Right lung (tissue), 10 donors: ENCODE measurements at places on chromosomes 1 and 21. TPM values are rescaled to one million over a fixed set of nuclear protein-coding genes. Genes with fewer than 3 reads are reported as not detected.

The ATP1A4 gene
- 0.22 TPM for polyA plus RNA-seq

The SIM2 gene
- 1.8 TPM for polyA plus RNA-seq

The SPATA45 gene
- polyA plus RNA-seq: 0.37 TPM

The CIART gene
- polyA plus RNA-seq: 7.4 TPM
